Neural crest cell (in vitro differentiated cells): ENCODE measurements at places on chromosomes 3 and 15. TPM values are rescaled to one million over a fixed set of nuclear protein-coding genes. Genes with fewer than 3 reads are reported as not detected.

PLA2G4D gene
- total RNA-seq = not detected in 2 replicates

DNA sequence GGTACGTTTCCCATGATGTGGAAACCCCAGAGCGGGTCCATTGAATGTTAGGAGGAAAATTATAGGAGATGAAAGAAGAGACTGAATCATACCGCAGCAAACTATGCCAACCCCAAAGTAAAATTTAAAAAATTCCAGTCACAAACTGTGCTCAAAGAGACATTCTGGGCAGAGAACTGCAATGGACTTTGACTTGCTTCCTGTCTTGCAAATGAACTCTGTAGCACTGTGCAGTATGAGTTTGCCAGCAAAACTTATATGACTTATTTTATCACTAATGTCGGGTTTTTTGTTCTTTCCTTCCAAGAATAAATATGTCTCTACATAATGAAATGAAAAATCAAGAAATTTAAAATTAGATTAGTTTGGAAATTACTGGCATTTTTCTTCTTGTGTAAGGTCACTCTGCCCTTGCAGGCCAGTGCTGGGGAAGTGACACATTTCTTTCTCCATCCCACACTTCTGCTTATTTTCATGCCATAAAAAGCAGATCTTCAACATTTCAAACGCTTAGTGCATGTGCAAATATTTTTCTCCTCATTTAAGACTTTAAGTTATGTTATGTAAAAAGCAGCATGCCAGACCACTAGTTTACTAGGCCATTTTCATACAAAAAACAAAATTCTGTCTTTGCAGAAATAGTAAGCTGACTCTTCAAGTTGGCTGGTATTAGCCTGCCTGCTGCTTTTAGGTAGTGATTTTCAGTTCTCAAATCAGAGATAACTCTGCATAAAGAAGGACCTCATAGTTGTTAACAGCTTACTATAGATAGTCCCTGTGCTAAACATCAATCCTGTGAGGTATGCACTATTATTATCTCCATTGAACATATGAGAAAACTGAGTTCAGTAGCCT is 32.2 kb upstream of the SSR3 start:
- DNase-seq = no peak

DNA sequence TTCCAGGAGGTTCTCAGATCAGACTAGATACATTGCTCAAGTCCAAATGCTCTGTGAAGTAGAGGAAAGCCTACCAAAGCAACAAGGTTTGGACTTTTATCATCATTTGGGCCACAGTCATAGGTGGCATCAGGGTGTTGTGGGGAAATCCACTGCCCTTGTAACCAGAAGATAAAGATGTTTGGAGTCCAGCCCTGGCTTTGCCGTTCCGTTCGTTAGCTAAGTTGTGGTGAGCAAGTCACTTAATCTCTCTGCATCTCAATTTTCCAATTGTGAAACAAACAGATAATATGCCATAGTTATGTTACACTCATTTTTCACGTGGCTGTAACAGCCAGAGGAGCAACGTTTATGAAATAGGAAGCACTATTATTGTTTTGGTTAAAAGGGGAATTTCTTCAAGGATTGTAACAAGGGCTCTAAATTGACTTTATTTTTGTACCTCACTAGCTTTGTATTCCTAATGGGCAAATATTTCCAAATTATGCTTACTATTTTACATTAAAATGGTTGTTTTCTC is 125.6 kb downstream of the CD47 start:
- no peak for DNase-seq

- no peak for DNase-seq
These were observed 67.7 kb downstream of the SCAPER start for GRCh38 chr15:76837474-76837873.

DNA sequence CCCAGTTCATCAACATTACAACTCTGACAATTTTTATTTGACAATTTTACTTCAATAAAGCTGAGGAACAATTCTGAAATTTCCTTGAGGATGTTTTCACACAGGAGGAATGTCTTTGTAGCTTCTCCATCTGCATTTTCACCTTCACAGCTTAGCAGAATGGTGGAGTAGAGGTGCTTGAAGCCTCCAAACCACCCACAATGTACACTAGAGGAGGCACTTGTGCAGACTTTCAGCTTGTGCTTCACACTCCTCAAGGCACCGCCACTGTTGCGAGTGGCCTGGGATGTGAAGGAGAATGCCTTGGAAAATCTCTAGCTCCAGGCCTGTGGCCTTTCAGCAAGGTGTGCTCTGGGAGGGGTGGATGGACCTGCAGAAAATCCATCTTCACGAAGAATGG is 181.9 kb downstream of the EPHB1 start:
- DNase-seq = no peak
